ENCODE measurements at places on chromosomes 7 and 10. TPM values are rescaled to one million over a fixed set of nuclear protein-coding genes. Genes with fewer than 3 reads are reported as not detected.

- peak; percentile 62 for ATAC-seq
Measured at GRCh38 chr10:117861329-117861728, 185.4 kb downstream of the RAB11FIP2 start.

- no peak for ATAC-seq
Measured at GRCh38 chr10:42938351-42938750, 138.5 kb upstream of the RET start.

GRCh38 chr7:45459476-45459875 is 114.7 kb upstream of the ADCY1 start:
- peak; percentile 5 for ATAC-seq

DNA sequence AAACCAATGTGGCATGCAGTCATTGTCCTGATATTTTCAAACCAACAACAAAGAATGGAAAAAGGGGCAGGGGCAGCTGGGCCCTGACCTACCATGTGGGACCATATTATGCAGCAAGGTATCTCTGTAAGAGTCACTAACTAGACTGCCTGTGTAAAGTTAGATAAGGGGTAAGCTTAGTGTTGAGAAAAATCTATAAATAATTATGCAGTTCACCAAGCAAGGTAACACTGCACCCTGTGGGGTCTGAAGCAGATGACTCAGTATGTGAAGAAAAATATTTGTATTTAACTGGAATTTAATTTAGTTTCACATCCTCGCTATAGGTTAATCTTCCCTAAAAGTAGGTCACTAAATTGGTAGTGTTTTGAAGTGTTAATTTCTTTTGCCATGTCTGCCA is 99.3 kb downstream of the PPP1R3A start:
- no peak for ATAC-seq

DNA sequence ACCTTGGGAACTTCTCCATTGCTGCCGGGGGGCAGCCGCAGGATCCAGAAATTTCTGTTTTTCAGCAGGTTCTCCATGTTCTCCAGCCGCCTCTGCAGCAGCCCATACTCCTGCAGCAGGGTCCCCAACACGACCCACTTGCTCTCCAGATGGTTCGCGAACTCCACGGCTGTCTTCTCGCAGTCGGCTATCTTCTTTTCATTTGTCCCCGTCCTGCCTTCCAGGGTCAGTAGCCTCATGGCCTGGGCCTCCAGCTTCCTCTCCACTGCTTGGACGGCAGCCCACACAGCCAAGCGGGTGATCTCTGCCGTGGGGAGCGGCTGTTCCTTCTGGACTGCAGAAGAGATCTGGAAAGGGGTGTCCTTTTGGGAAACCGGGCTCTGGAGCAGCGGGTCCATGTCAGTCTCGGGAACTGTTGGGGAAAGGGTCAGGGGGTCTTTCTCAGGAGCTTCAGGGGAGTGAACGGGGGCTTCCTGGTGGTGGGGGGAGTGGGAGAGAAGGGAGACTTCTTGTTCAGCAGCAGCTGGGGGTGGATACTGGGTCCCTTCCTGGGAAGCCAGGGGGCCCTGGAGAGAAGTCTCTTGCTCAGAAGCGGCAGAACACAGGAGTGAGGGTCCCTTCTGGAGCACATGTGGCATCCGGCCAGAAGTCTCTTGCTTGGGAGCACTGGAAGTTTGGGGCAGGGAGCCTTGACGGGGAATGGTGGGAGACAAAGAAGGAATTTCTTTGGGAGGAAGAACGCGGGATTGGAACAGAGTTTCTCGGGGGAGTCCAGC is 5.5 kb downstream of the ZNF777 start:
- no peak for ATAC-seq

- no peak for ATAC-seq
Measured at GRCh38 chr10:15624401-15625196, 95.1 kb downstream of the ITGA8 start.

DNA sequence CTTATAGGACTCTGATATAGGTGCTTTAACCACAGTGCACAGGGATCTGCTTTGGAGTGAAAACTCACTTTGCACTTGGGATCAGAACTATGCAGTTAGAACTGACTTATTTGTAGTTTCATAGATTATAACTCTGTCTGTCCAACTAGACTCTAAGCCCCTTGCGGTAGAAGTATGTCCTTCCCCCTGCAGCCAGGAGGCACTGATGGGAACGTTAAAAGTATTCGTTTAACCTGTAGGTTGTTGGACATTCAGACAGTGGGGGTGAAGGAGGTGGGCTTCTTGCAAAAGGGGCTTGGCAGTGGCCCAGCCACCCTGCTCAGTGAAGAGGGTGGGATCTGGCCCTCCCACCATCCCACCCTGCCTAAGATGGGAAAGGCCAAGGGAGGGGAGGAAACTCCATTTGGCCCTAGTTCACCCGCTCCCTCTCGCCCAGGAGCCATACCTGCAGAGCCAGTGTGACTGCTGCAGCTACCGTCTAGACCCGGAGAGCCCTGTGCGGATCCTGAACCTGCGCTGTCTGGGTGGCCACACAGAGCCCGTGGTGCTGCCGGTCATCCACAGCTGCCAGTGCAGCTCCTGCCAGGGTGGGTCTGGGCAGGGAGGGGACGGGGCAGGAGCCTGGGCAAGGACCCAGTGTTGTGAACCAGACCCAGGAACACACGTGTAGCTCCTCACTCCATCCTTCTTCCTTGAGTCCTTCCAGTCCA is 5.7 kb upstream of the ZNF862 start:
- ATAC-seq = no peak

- no peak for ATAC-seq
Measured at GRCh38 chr7:151310578-151310977, 31.0 kb upstream of the NUB1 start.

GRCh38 chr10:112221545-112221944 is 38.0 kb upstream of the GPAM start:
- ATAC-seq = no peak

DNA sequence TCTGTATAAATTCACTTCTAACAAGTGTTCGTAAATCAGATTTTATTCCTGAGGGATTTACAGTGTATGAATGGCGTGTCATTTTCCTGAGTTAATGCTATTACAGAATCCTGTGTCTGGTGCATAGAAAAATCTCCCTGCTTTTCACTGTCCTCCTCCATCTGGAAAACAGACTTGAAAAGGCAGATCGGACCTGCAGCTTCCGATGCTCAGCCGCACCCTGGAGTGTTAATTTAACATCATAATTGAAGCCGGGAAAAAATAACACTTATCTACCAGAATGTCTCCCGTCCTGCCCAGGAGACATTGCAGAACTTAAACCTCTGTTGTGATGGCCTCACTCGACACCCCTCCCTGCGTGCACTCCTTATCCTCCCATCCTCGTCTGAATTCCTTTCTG is 442.1 kb upstream of the FOXK1 start:
- peak; percentile 35 for ATAC-seq

DNA sequence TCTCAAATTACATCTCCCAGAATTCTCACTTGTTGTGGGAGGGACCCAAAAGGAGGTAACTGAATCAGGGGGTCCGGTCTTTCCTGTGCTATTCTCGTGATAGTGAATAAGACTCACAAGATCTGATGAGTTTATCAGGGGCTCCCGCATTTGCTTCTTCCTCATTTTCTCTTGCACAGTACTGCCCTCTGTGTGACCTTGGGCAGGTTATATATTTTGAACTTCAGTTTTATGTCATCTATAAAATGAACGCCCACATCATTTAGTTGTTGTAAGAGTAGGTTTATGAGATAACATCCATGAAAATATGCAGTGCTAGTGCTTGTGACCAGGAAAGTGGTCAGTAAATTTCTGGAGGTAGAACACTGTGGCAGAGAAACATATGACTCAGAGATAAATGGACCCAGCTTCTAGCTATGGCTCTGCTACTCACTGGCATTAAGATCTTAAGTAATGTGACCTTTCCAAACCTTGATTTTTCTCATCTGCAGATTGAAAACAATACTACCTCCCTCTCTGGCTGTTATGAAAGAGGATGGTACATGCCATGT is 44.3 kb downstream of the SCRN1 start:
- no peak for ATAC-seq

DNA sequence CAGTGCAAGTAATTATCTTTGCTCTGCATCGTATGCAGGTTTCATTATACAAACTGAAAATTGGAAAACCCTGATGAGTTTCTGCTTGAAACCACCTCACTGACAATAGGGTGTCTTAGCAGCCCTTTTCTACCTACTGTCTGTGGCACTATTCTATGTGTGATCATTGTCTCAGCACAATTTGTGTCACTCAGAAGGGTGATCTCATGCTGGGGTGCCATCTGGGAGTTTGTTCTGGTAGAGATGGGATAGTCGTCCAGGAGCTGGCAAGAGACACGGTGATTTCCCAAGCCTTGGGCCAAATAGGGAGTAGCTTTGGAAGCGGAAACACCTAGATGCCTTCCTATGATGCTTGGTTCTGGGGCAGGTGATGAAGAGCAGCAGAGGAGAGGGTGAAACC is 186.3 kb downstream of the FRMD4A start:
- ATAC-seq = no peak

DNA sequence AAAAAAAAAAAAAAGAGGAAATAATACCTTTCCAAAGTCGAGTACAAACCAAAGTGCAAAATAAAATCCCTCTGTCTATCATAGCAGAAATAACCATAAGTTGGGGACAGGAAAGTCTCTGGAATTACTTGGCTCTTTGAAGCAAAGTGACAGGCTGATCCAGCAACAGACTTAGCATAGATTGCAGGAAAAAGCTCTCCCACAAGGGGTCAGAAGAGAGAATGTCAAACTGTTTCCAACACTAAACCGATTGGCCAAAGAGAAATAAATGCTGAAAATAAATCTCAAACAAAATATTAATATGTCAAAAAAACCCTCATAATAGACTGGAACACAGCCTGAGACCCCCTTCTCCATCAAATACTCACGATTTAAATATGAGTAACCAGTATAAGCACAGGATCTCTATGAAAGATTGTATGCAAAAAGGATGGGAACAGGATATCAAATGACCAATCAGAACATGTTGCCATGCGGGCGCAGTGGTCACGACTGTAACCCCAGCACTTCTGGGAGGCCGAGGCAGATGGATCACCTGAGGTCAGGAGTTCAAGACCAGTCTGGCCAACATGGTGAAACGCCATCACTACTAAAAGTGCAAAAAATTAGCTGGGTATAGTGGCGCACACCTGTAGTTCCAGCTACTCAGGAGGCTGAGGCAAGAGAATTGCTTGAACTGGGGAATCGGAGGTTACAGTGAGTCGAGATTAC is 1000.7 kb upstream of the LRRN3 start:
- peak; percentile 33 for ATAC-seq

DNA sequence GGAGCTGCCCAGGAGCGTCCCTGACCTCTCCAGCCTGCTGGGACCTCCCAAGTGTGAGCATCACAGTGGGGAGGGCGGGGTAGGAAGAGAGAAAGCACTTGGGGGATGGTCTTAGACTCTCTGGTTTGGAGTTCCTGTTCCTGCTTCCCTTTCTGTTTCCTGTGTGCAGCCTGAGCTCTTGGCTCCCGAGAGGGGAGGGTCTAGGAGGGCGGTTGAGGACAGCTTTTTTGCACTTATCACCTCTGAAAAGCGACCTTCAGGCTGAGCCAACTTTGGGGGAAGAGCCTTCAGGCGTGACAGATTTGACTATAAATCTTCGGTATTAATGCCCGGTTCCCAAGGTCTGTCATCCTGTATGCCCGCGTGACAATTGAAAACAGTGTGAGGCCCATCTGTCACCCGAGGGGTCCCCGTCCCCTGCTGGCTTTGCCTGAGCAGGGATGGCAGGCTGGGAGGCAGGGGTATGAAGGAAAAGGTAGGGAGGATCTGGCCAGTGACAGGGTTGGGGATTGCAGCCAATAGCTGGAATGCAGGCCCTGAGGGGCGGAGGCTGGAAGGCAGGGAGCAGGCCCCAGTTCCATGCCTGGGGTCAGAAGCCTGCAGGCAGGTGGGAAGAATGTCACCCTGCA is 78.6 kb downstream of the CDH23 start:
- ATAC-seq = no peak

DNA sequence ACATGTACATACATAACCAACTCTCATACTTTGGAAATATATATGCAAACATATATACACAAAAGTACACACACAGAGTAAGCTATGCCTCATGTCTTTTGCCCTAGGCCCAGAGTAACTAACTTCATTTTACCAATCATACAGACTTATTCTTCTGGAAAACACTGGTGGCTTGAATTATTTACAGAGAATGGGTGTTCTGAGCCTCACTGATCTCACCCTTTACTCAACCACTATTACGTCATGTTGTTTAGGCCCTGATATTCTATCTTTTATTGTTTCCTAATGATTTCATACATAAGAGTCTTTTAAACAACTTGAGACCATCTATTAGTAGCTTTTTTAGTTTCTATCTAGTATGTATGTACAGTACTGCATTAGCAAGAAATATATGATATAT is 43.0 kb downstream of the ANK3 start:
- peak; percentile 78 for ATAC-seq

DNA sequence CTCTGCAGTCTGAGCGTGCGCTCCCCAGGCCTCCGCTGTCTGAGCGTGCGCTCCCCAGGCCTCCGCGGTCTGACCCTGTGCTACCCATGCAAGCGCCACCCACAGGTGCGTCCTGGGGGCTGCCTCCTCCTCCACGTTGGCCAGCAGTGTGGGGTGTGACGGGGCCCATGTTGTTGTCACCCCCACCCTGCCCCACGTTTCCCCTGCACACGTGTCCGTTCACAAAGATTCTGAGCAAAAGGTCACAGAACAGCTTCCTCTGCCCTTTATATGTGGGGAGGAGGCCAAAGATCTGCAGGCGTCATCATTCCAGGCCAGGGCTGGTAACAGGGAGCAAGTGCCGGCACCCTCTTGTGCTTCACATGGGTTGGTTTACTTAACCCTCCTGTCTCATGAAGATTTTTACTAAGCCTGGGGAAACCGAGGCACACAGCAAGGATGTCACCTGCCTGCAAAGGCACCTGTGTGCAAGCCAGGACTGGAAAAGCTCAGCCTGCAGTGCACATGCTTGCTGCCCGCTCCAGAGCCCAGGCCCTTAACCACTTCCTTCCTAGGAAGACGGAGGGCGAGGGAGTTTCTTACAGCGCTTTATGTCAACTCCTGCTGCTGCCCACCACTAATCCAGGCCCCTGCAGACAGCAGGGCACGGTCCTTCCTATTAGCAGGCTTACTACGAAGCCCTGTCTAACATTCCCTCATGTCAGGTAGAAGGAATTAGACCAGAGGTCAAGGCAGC is 4.8 kb downstream of the GPR146 start:
- no peak for ATAC-seq

- ATAC-seq = no peak
Measured at GRCh38 chr10:5470062-5470751, 29.2 kb downstream of the CALML5 start.

- no peak for ATAC-seq
Measured at GRCh38 chr7:45606050-45606449, 31.9 kb downstream of the ADCY1 start.

DNA sequence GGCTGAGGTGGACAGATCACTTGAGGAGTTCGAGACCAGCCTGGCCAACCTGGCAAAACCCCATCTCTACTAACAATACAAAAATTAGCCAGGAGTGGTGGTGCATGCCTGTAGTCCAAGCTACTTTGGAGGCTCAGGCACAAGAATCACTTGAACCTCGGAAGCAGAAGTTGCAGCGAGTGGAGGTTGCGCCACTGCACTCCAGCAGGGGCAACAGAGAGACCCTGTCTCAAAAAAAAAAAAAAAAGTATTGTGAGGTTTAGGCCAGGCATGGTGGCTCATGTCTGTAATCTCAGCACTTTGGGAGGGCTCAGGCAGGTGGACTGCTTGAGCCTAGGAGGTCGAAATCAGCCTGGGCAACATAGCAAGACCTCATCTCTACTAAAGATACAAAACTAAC is 16.0 kb downstream of the TET1 start:
- no peak for ATAC-seq

The LRCH4 gene
- 24.1 TPM for total RNA-seq

The NACAD gene
- 1.2 TPM for total RNA-seq

The COBL gene
- total RNA-seq = 58.4 TPM

The ADRB1 gene
- total RNA-seq = 0.47 TPM

The TACC2 gene
- total RNA-seq = 47.8 TPM

The AKR1D1 gene
- not detected for total RNA-seq

The MYOF gene
- 3.1 TPM for total RNA-seq

The PLEKHS1 gene
- total RNA-seq = not detected

The ARHGAP12 gene
- total RNA-seq = 22.8 TPM
